Mesendoderm (in vitro differentiated cells): ENCODE measurements at places on chromosomes 3 and 15.

DNA sequence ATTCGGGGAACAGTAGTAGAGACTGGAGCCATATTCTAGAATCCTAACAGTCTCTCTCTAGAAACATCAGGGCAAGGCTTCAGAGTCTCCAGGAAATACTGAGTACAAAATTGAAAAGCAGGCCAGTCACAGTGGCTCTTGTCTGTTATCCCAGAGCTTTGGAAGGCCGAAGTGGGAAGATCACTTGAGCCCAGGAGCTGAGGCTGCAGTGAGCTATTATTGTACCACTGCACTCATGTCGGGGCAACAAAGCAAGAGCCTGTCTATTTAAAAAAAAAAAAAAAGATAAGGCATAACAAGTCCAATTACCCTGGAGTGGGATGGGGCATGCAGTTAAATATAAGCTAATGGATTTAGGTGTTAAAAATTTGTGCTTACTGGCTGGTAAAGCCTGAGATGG lies 79.0 kb downstream of the SEMA6D start:
- DNase-seq = no peak
- no peak overlapping the region for H3K4me3 ChIP-seq
- H3K27me3 ChIP-seq = no peaks in the 10 kb centered on the region
- no peaks in the 10 kb centered on the region for H3K36me3 ChIP-seq
- H3K4me1 ChIP-seq = no peaks in the 10 kb centered on the region
- H3K27ac ChIP-seq = no peak overlapping the region

- H3K27me3 ChIP-seq = no peaks in the 10 kb centered on the region
- no peak for DNase-seq
- no peak overlapping the region for H3K27ac ChIP-seq
- no peak overlapping the region for H3K4me3 ChIP-seq
Observed at GRCh38 chr3:54347060-54347459, 224.7 kb downstream of the CACNA2D3 start.

- H3K4me1 ChIP-seq = no peaks in the 10 kb centered on the region
- H3K4me3 ChIP-seq = no peak overlapping the region
- H3K36me3 ChIP-seq = no peaks in the 10 kb centered on the region
- no peak overlapping the region for H3K27ac ChIP-seq
Observed at GRCh38 chr3:138964923-138965322, 17.9 kb downstream of the FOXL2NB start.

DNA sequence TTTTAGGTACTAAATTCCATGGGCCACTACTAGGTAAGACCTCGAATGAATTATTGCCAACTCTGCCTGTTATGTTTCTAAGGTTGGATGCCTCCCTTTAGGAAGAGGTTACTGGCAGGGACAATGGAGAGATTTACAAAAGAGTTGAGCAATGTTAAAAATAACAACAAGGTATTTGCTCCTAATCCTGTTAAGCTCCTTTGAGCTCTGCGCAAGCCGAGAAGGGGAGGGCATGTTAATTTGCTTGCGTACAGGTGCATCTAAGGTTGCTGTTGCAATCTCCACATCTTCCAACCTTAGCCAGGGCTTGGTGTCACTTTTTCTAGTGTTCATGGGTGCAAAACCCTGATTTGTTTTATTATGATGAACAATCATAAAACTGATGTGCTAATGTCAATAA lies 161.5 kb upstream of the TPM1 start:
- H3K27me3 ChIP-seq = no peaks in the 10 kb centered on the region
- DNase-seq = no peak
- no peak overlapping the region for H3K4me3 ChIP-seq
- H3K4me1 ChIP-seq = no peaks in the 10 kb centered on the region
- no peak overlapping the region for H3K27ac ChIP-seq

GRCh38 chr3:127391436-127392155 lies 103.8 kb upstream of the PRR20G start:
- H3K36me3 ChIP-seq = no peaks in the 10 kb centered on the region
- no peaks in the 10 kb centered on the region for H3K27me3 ChIP-seq
- peaks cover 7% of the 10 kb centered on the region for H3K4me1 ChIP-seq
- DNase-seq = no peak
- no peak overlapping the region for H3K4me3 ChIP-seq
- no peak overlapping the region for H3K27ac ChIP-seq

DNA sequence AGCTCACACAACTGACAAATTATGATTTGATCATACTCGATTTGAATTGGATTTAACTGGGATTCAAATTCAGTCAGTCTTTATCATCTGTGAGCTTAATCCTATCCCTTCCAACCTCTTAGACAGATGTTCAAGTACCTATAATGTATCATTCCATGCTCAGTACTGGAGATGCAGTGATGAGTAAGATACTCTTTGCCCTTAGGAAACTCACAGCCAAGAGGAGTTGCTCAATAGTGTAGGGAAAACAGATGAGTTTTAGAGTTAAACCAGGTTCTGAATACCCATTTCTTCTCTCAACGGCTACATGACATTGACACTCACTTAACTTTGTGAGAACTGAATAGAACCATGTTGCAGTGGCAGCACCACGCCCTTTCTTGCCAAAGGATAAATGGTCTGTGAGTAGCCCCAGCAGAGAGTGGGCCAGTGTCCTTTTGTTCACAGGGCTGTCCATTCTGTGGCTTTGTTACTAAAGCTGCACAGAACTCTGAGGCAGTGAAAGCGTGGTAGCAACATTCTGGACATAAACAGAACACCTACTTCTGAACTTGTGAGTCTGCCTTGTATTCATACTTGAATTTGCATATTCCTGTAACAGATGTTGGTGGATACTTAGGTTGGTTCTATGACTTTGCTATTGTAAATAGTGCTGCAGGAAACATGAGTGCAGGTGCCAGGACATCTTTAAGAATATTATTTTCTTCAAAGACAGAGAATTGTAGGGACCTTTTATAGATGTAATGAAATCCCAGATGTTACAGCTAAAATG lies 91.6 kb downstream of the RASA2 start:
- H3K27me3 ChIP-seq = no peaks in the 10 kb centered on the region
- H3K27ac ChIP-seq = no peak overlapping the region
- DNase-seq = no peak
- no peaks in the 10 kb centered on the region for H3K4me1 ChIP-seq
- no peaks in the 10 kb centered on the region for H3K36me3 ChIP-seq
- no peak overlapping the region for H3K4me3 ChIP-seq

GRCh38 chr15:96606617-96607016 lies 276.1 kb downstream of the NR2F2 start:
- H3K27ac ChIP-seq = no peak overlapping the region
- no peaks in the 10 kb centered on the region for H3K36me3 ChIP-seq
- no peaks in the 10 kb centered on the region for H3K4me1 ChIP-seq
- H3K4me3 ChIP-seq = no peak overlapping the region
- no peak for DNase-seq
- no peaks in the 10 kb centered on the region for H3K27me3 ChIP-seq

- peaks cover 25% of the 10 kb centered on the region for H3K27me3 ChIP-seq
- no peaks in the 10 kb centered on the region for H3K36me3 ChIP-seq
- H3K27ac ChIP-seq = no peak overlapping the region
- peak; percentile 92 for DNase-seq
- H3K4me3 ChIP-seq = peak overlapping the region; percentile 36
Observed at GRCh38 chr15:100918034-100918689, 995 bp upstream of the LRRK1 start.

DNA sequence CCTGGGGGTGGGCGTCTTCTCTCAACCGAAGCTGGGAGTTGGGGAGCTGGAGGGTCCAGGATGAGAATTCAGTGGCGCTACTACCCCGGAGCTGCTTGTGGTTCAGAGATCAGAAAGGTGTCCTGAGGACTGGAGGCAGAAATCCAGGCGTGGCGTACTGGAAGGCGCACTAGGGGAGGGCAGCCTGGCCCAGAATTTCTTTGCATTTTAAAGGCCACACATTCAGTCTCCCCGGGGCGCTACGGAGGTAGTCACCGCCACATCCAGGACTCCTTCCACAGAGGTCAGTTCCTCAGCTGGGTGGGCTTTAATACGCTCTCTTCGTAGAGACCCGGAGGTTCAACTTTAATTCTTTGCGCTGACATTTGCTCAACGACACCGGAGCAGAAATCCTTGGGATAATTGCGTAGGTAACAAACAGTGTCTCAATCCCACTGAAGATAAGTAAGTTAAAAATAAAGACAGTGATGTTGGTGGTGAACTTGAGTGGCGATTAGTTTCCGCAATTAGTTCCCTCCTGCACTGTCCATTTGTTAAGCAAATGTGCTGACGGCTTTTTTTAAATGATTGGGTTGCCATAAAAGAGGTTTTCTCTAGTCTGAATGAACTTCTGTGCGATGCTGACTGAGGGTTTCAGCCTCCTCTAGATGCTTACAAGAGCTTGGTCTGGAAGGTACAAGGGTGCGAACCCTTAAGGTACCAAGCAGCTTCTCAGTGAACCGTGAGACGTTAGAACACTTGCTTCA lies 535 bp downstream of the MCTP2 start:
- H3K36me3 ChIP-seq = no peaks in the 10 kb centered on the region
- H3K27me3 ChIP-seq = peaks cover 2% of the 10 kb centered on the region
- no peak overlapping the region for H3K27ac ChIP-seq
- H3K4me1 ChIP-seq = no peaks in the 10 kb centered on the region
- H3K4me3 ChIP-seq = peak overlapping the region; percentile 33

DNA sequence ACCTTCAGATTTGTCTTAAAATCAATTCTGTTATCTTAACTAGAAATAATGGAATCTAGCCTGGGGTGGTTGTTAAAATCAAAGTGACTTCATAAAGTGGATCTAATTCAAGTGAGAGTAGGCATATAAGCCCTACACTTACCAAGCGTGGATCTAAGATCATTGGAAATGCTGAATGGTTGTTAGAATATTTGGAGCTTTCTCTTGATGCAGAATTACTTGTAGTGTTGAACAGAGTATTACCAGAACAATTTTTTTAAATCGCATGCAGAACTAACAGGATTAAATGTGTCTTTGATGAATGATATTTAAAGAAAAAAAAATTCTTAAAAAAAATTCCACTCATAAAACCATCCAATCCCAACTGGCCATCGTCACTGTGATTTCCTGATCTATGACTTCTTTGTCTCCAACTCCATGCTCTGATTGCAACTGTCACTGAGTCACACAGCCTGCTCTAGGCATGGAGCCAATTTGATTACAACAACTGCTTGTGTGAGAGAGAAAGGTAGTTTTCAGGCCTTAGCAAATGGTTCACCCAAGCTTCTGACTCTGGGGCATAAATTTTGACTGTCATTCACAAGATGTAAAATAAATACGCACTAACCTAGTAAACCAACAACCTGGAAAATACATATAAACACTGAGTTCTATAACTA lies 25.9 kb upstream of the SPRED1 start:
- H3K27ac ChIP-seq = no peak overlapping the region
- no peaks in the 10 kb centered on the region for H3K4me1 ChIP-seq
- no peak for DNase-seq
- no peaks in the 10 kb centered on the region for H3K27me3 ChIP-seq
- H3K4me3 ChIP-seq = no peak overlapping the region

DNA sequence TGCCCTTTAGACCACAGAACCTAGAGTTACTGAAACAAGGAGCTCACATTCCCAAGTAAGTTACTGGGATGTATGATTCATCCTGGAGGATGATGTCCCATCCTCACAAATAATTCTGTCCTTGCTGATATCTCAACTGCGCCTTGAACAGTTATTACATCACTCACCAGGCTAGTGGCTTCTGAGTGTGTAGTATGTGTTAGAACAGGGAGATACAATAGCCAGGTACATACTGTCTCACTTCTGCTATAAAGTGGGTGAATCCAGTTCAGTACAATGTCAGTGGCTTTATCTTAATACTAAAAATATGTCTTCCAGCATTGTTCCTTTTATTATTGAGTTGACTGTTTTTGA lies 483.2 kb upstream of the FRG2C start:
- H3K27me3 ChIP-seq = no peaks in the 10 kb centered on the region
- H3K4me3 ChIP-seq = no peak overlapping the region
- no peaks in the 10 kb centered on the region for H3K36me3 ChIP-seq
- H3K4me1 ChIP-seq = no peaks in the 10 kb centered on the region
- no peak for DNase-seq

DNA sequence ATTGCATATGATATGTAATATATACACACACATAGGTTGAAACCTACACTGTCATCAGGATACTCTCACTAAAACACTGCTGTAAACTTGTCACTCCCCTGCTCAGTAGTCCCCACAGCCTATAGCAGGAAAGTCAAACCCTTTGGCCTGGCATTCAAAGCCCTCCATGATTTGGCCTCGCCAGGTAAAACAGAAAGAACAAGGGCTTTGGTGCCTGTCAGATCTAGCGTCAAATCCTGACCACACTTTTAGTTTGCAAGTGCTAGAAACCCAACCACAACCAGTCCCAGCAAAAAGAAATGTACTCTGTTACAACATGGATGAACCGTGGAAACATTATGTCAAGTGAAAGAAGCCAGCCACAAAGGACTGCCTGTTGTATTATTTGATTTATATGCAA lies 11.4 kb downstream of the CRABP1 start:
- H3K4me3 ChIP-seq = no peak overlapping the region
- peaks cover 8% of the 10 kb centered on the region for H3K4me1 ChIP-seq
- DNase-seq = no peak
- no peak overlapping the region for H3K27ac ChIP-seq

DNA sequence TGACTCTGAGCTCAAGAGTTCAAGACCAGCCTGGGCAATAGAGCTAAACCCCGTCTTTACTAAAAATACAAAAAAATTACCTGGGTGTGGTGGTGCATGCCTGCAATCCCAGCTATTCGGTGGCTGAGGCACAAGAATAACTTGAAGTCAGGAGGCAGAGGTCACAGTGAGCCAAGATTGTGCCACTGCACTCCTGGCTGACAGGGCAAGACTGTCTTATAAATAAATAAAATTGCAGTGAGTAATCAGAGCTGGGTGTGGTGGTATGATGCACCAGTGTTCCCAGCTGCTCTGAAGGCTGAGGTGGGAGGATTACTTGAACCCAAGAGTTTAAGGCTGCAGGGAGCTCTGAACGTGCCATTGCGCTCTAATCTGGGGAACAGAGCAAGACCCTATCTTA lies 55.9 kb upstream of the GCNT3 start:
- H3K4me1 ChIP-seq = peaks cover 1% of the 10 kb centered on the region
- H3K27ac ChIP-seq = no peak overlapping the region
- H3K27me3 ChIP-seq = no peaks in the 10 kb centered on the region
- DNase-seq = no peak
- H3K4me3 ChIP-seq = no peak overlapping the region

- H3K4me3 ChIP-seq = no peak overlapping the region
- peaks cover 27% of the 10 kb centered on the region for H3K36me3 ChIP-seq
- no peak overlapping the region for H3K27ac ChIP-seq
- H3K4me1 ChIP-seq = no peaks in the 10 kb centered on the region
Observed at GRCh38 chr3:124791639-124792151, 61.4 kb downstream of the UMPS start.

GRCh38 chr3:115072265-115073021 lies 74.6 kb downstream of the ZBTB20 start:
- no peaks in the 10 kb centered on the region for H3K36me3 ChIP-seq
- no peak overlapping the region for H3K4me3 ChIP-seq
- no peak overlapping the region for H3K27ac ChIP-seq
- no peak for DNase-seq

GRCh38 chr3:146269271-146269670 lies 18.4 kb upstream of the PLSCR4 start:
- no peak for DNase-seq
- H3K36me3 ChIP-seq = no peaks in the 10 kb centered on the region

GRCh38 chr3:42498791-42499477 lies 3.5 kb upstream of the VIPR1 start:
- no peaks in the 10 kb centered on the region for H3K36me3 ChIP-seq
- DNase-seq = no peak
- H3K4me3 ChIP-seq = no peak overlapping the region
- H3K27ac ChIP-seq = no peak overlapping the region

- no peaks in the 10 kb centered on the region for H3K36me3 ChIP-seq
- peaks cover 10% of the 10 kb centered on the region for H3K4me1 ChIP-seq
- DNase-seq = peak; percentile 44
- no peak overlapping the region for H3K4me3 ChIP-seq
Observed at GRCh38 chr15:60620708-60621107, 141.8 kb upstream of the ICE2 start.

GRCh38 chr3:46006238-46007032 lies 10.8 kb upstream of the FYCO1 start:
- no peak overlapping the region for H3K4me3 ChIP-seq
- no peak overlapping the region for H3K27ac ChIP-seq
- H3K4me1 ChIP-seq = no peaks in the 10 kb centered on the region
- peak; percentile 60 for DNase-seq
